ENCODE measurements at places on chromosomes 3 and 15.

GRCh38 chr3:105880681-105881290, 12.0 kb upstream of the CBLB start:
- DNase-seq: no peak

DNA sequence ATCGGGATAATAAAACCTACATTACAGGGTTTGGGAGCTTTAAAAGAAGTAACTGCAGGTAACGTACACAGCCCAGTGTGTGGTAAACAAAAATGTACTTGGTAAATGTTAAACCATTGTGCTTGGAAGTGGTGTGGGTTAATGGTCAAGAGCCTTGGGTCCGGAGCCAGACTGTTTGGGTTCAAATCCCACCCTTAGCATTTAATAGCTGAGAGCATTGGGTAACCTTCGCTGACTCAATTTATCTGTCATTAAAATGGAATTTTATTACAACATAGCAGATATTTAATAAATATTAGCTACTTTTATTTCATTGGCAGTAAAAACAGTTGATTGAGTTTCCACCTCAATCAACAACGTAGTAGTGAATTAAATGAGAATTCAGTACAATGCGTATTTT, 1.5 kb downstream of the FSTL1 start:
- DNase-seq: no peak

DNA sequence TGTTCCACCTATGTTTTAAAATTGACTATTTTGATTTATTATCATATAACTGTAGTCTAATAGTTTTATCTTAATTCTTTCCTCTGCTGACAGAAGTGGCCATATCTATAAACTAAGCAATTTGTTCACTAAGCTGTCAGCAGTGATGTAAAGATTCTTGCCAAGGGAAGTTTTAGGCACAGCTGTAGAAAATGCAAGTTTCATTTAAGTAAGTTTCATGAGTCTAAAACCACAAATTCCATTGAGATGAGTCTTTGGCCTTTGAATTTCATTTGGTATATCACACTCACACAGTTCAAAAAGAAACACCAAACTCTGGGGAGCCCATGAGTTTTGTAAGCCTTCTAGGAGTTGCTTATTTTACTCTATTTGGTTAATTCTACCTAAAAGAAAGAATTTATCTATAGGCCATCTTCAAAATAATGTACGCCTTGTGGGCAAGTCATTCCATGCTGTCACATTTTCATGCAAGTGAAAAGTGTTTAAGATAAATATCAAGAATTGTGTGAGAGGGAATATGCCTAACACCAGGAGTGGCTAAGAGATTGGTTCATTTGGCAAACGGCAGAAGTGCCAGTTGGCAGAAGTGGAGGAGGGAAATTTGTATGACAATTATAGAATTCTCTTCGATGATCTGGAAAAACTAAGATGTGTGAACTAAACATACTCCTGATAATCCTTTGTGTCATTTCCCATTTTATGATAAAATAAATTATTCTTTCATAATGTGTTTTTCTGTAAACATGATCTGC, 292.9 kb downstream of the ZIC4 start:
- DNase-seq: no peak

- DNase-seq: no peak
These were observed 38.9 kb downstream of the CCDC54 start for GRCh38 chr3:107416138-107416537.

DNA sequence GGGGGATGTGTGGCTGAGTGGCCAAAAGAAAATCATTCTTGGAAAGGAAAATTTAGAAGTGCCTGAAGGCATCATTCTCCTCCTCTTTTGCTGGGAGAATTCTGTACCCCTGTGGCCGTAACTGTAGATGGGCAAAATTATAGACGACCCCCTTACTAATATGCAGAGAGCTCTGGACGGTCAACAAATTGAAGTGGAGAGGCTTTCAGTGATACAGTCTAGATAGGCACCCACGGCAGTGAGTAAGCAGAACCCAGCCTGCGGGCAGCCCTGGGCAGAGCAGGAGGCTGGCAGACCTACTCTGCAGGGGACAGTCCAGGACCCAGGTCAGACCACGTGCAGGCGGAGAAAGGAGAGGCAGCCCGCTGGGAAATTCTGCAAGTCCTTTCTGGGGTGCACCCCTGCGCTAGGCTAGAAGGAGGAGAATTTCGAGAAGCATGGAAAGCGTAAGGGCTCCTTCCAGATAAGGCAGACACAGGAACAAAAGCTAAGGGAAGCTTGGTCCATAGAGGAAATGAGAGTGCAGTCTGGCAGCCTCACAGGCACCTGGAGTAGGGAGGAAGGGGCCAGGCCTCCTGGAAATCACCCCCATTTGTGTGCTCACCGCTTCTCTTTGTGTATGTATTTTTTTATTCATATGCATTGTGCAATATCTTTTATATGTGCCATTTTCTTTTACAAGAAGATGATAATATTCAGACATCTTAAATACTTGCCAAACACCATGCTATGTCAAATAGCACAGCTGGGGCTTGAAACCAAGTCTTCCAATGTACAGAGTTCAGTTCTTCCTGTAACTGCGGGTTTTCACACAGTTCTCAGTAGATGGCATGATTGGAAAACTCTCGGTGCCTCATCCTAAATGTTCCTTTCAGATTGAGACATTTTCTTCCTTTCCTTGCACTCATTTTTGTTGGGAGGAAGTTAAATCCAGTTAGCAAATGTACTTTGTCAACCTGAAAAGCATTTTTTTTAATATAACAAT, 40.2 kb downstream of the LRRK1 start:
- no peak for DNase-seq

- DNase-seq: no peak
These were observed 51.9 kb downstream of the RHCG start for GRCh38 chr15:89444241-89445225.

- no peak for DNase-seq
These were observed 158.8 kb downstream of the SSR3 start for GRCh38 chr3:156395961-156396710.

- no peak for DNase-seq
These were observed 50.3 kb upstream of the SPRED1 start for GRCh38 chr15:38202361-38202760.

DNA sequence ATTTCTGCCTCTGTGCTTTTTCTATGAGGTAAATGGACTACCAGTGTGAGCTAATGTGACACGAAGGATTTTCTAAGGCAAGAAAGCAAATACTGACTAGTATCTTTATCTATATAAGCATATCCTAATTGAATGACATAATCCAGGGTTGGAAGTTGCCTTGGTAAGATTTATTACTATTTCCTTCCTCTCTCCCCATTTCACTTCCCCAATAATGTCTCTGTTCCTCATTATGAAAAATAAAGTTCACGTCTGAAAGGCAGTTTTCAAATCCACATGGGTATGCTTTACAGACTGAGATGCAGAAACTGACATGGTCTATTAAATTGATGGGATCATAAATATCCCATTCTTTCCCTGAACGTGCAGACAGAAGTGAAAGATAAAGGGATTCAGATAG, 86.0 kb downstream of the DTWD1 start:
- no peak for DNase-seq

GRCh38 chr15:48427479-48427878, 96.2 kb downstream of the DUT start:
- no peak for DNase-seq

DNA sequence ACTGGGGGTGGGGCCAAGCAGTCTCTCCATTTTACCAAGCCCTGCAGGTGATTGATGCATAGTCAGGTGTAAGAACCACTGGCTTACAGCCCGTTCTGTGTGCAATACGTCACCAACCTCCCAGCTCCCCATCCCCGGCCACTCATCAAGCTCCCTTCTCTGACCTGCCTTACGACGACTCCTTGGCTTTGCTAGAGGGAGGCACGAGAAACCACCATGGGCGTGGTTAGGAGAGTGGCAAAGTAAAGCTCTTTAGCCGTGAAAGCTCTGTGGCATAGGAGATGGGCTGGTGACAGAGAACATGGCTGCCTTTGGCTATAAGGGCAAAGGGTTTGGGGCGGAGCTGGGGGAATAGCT, 109.1 kb downstream of the BDH1 start:
- no peak for DNase-seq

DNA sequence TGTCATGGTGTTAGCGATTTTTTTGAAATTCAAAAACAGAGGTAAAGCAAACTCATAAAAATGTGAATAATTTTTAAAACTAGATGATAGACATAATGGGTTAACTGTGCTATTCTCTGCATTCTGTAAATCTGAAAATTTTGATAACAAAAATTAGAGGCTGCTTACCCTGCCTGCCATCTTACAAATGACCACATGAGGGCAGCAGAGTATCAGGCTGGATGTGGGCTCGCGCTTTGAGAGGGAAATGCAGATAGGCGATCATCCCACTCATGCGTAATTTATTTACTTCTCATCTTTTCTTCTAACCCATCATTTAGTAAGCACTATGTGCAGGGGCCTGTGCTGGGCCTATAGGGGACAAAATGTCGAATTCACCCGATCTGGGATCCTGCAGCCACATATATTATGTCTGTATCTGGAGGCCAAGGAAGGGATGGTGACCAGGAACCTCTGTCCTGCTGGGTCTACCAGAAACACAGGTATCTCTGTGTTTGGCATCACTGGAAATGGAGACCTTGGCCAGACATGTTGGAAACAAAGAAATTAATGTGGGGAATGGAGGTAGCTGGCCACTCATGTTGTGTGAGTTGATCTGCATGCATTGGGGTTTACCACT, 7.8 kb upstream of the RAD18 start:
- DNase-seq: peak; percentile 69

DNA sequence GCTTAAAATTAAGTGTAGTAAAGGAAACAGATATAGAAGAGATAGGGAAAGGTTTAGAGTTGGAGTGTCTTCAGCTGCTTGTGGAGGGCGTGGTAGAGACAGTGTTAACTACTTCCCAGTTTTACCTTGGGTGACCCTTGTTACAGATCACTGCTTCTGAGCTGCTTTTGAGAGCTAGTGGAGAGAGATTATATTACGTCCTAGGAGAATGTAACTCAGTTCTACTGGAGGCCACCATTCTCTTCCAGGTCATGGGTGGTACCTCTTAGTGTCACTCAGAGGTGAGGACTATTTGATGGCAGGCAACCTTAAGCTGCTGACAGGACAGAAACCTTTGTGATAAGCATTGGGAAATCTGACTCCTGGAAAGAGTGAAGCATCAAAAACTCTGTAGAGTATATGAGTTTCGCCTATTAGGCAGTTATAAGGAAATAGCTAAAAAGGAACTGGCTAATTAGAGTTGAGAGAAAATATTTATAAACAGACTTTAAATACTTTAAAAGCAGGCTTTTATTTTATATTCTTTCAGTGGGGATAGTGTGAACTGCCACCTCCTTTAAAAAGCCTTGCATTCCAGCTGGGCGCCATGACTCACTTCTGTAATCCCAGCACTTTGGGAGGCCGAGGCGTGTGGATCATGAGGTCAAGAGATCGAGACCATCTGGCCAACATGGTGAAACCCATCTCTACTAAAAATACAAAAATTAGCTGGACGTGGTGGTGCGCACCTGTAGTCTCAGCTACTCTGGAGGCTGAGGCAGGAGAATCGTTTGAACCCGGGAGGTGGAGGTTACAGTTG, 106.5 kb downstream of the ZNF609 start:
- DNase-seq: no peak

DNA sequence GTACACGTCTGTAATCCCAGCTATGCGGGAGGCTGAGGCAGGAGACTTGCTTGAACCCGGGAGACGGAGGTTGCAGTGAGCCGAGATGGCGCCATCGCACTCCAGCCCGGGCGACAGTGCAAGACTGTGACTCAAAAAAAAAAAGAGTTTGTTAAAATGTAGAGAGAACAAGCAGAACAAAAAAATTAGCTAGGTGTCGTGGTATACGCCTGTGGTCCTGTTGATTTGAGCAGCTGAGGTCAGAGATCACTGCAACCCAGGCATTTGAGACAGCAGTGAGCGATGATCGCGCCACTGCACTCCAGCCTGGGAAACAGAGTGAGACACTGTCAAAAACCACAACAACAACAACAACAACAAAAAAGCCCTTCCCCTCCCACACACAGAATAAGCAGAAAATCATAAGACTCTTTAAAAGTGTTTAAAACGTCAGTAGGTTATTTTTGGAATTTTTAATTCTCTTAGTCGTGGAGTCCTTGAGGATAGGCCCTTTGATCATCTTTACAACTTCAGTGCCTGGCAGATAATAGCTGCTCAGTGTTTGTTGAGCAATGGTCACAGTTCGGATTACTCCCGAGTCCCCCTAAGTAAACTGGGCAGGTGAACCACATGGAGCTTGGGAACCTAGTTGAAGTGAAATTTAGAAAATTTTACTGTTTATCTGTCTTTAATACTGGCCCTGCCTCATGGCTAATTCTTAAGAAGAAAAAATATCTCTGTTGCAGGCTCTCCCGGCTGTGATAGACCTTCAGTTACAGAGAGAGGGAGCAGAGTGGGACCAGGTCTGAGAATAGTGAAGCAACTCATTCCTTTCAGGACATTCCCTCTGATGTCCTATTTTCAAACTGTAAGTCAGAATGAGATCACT, 6.2 kb downstream of the NIPA2 start:
- DNase-seq: no peak

GRCh38 chr3:122148941-122149627, 34.4 kb upstream of the CASR start:
- DNase-seq: no peak

DNA sequence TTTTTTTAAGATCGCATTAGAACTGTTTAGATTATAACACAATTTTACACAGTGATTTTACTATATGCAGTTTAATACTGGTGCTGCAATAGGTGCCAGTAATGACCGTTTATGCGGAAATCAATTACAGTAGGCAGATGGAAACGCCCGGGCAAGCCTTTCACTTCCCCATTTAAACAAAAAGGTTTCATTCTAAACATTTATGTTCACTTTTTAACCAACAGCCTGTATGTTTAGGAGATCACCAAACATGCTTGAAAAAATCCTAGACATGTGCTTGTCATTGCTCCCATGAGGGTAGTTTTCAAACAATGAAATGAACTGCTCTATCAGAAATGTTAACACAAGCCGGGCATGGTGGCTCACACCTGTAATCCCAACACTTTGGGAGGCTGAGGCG, 2.7 kb downstream of the BNIP2 start:
- DNase-seq: no peak

GRCh38 chr15:71362987-71363968, 248.0 kb downstream of the THSD4 start:
- no peak for DNase-seq

DNA sequence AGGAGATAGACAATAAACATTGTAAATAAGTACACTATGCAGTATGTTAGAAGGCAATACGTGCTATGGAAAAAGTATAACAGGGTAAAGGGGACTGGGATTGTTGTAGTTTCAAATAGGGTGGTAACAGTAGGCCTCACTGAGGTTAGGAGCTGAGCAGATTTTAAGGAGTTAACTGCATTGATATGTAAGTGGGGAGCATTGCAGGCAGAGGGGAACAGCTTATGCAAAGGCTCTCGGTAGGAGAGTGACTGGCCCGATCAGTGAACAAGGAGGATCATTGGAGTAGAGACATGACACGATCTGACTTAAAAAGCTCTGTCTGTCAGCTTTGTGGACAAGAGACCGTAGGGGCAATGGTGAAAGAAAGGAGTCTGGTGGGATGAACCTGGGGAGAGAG, 46.8 kb downstream of the PCCB start:
- DNase-seq: no peak

DNA sequence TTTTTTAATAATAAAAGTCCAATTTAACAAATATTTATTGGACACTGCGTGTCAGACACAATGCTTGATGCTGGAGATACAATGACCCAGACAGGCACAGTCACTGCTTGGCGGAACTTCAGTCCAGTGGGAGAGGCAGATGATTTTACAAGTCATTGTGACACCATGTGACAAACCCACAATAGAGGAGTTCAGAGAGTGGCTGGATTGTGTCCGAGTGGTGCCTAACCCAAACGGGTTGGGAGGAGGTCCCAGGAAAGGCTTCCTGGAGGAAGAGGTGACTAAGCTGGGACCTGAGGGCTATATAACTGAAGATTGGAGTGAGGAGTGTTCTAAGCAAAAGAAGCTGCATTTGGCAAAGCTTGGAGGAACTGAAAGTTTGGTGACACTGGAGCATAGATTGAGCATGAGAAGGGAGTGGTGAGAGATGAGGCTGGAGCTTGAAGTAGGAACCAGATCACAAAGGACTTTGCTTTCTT, 41.4 kb downstream of the CRTC3 start:
- DNase-seq: no peak

Data from SK-N-SH (cell line).